ENCODE measurements at places on chromosomes 7 and 10.

GRCh38 chr10:48450741-48451466, 144.4 kb downstream of the MAPK8 start:
- DNase-seq: no peak

DNA sequence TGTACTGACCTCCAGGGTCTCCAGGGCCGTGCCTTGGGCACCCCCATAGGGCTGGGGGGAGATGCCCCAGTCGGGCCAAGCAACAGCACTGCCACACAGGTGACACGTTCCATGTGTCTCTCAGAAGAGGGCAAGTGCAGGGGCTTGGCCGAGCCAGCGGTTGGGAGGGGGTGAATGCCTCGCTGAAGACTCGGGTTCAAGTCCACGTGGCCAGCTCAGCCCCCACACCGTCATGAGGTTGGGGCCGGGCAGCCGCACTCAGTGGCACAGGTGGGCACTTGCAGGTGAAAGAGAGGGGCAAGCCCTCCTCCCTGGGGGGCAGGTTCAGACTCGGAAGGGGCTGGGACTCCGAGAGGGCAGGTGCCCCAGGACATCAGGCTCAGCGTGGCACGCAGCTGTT, 153.8 kb downstream of the MAD1L1 start:
- DNase-seq: no peak

DNA sequence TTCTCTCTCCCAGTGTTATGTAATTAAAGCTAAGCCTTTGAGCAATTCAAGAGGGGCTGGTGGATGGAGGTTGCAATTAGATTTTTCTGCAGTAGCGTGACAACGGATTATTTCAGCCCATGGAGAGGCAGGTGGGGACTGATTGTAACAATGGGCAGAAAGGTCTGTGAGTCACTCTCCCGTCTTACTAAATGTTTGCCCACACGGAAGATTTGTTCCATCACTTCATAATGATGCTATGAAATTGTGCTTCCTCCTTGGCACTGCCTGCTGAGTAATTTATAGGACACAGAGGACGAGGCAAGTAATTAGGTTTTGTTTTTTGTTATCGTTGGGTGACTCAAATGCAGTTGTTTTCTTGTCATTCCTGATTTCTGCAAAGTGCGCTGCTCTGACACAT, 594.5 kb upstream of the DPP6 start:
- no peak for DNase-seq

GRCh38 chr10:42972946-42973345, 103.9 kb upstream of the RET start:
- DNase-seq: no peak

- DNase-seq: no peak
These were observed 367.7 kb downstream of the PHF14 start for GRCh38 chr7:11341285-11341944.

DNA sequence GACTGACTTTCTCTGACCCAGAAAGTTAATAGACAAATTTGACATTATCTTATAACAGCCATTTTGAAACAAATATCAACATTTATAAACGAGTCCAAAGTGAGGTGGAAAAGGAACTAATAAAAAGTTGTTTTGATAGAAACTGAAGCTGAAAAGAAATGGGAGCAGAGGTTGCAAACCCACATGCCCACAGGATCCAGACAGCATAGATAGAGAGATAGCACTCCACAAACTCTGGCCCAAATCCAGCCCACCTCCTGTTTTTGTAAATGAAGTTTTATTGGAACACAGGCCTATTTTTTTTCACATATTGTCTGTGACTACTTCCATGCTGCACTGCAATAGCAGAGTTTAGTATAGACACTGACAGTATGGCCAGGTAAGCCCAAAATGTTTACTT, 171.9 kb downstream of the PRKG1 start:
- no peak for DNase-seq

GRCh38 chr10:23914641-23915040, 294.3 kb upstream of the KIAA1217 start:
- DNase-seq: no peak

DNA sequence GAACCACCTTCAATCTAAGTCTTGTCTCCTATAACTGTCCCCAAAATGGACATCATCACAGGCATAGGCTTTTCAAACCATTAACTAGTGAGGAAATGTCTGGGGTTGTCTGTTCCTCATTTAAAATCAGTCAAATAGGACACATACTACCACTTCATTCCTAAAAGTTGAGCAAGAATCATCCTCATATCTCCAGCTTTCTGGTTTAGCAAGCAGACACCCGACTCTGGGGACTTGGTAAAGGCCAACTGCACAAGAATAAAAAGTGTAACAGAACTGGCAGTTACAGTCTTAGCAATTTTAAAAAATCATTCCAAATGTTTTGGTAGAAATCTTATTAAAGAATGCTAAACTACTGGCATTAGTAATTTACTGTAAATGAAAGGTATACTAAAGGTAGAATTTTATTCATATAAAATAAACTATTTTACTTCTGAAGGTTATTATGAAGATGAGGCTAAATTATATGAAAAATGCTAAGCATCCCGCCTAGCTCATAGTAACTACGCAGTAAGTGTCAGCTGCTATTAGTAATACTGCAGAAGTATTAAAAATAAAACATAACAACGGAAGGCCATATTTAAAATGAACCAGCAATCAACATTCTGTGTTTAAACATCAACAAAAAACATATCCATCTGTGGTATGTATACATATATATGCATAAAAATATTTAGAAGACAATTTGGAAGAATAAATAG, 60.8 kb downstream of the ZNF438 start:
- DNase-seq: no peak

DNA sequence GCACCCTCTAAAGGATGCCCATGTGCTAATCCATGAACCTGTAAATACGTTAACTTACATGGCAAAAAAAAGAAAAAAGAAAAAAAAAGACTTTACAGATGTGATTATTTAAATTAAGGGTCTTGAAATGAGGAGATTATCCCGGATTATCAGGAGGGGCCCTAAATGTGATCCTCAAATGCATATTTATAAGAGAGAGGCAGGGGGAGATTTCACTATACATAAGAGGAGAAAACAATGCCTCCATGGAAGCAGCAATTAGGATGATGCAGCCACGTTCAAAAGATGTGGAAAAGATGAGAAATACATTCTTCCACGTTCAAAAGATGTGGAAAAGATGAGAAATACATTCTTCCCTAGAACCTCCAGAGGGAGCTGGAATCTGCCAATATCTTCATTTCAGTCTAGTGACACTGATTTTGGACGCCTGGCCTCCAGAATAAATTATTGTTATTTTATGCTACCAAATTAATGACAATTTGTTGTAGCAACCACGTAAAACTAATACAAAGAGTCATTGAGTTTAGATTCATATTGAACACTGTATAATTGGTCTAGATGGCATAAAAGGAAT, 328.4 kb upstream of the GNAI1 start:
- no peak for DNase-seq

- DNase-seq: no peak
These were observed 28.0 kb upstream of the NDST2 start for GRCh38 chr10:73839276-73839966.

GRCh38 chr7:119175911-119176627, 951.6 kb downstream of the ANKRD7 start:
- DNase-seq: peak; percentile 8

DNA sequence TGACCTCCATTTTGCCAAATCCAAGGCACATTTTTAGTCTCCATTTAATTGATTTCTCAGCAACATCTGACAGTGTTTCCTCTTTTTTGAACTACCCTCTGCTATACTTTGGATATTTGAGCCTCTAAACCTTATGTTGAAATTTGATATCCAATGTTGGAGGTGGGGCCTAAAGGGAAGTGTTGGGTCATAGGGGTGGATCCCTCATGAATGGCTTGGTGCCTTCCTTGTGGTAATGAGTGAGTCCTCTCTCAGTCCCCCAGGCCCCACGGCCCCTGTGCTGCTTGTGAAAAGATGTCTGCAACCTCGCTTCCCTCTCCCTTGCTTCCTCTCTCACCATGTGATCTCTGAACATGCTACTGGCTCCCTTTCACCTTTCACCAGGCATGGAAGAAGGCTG, 96.8 kb upstream of the DGKB start:
- DNase-seq: no peak

DNA sequence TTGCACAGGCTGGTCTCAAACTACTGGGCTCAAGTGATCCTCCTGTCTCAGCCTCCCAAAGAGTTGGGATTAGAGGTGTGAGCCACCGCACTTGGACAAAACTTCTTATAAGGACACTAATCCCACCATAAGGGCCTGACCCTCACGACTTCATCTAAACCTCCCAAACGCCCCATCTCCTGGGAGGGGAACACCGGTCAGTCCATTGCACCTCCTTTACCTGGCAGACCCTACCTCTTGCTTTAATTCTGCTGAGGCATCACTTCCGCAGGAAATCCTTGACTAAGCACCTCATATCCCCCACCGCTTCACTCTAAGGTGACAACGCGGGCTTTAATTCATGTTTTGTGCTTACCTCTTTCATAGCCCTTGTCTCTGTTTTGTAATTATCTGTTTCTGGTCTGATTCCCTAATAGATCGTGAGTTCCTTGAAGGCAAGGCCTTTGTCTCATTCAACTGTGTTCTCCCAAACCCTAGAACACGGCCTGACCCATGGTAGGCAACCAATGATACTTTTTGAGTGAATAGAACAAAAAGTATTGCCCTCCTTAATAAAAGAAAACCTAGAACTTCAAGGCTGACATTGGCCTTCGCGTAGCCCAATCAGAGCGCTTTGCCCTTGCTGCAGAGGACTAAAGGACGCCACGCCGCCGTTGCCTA, 481 bp upstream of the ZNF862 start:
- DNase-seq: peak; percentile 61

- no peak for DNase-seq
These were observed 1.8 kb downstream of the PFKFB3 start for GRCh38 chr10:6204341-6205191.

- no peak for DNase-seq
These were observed 59.6 kb downstream of the BLNK start for GRCh38 chr10:96211764-96212163.

DNA sequence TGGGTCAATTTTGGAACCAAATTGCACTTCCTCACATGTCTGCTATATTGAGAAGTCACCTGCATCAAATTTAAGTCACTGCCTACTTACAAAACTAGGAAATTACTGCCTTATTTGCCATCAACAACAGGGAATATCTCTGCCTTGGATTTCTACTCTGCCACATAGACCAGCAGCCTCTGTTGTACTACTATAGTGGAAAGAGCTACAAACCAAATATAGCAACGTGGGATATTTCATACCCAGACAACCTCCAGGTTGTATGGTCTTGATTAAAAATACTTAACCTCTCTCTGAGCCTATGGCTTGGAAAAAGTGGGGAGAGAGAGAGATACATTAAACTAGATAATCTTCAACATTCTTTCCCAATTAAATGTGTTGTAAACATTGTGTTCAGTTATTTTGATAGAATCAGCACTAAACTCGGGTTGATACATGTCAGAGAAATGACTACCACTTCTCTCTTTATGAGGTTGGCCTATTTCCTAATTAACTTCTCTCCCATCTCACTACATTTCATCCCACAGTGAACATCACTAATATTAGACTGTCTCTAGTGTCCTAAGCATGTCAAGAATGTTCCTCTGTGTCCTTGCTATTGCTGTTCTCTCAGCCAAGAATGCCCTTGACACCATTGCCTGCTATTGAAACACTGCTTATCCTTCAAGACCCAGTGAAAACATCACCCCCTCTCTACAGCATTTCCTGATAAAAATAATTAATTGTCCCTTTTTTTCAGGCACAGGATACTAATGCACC, 421.2 kb downstream of the IPMK start:
- DNase-seq: no peak

DNA sequence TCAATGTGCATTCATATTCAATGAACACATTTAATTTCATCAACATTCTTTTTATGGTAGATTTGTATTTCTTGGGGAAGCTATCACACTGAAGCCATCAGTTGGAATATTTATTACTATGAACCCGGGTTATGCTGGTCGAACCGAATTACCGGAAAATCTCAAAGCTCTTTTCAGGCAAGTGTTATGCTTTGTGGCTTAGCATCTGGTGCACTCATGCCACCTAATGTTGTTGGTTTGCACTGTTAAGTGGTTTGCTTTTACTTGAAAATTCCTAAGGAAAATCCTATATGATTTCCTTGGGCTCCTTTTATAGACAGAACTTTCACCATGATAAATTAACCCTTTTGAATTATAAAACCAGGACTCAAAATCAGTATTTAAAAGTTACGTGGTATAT, 147.9 kb downstream of the DNAH11 start:
- no peak for DNase-seq

DNA sequence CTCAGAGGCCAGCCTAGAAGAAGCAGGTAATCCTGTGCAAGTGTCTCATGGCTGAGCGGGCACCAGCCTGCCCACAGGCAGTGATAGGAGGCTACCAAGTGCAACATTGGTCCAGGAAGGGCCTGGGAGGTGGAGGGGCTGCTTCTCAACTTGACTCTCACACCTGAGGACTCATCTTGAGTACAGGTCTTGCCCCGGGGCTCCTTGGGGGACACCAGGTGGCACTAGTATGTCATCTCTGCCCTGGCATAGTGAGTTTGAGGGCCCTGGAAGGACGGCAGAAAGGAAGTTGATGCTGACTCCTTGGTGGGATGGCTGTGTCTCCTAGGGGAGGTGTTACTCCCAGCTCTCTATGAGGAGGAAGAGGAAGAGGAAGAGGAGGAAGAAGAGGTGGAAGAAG, 2.3 kb downstream of the CCDC136 start:
- DNase-seq: no peak

GRCh38 chr7:1028044-1028770, 16.1 kb upstream of the GPR146 start:
- DNase-seq: peak; percentile 81

GRCh38 chr7:28497009-28497408, 84.7 kb downstream of the CREB5 start:
- DNase-seq: no peak

DNA sequence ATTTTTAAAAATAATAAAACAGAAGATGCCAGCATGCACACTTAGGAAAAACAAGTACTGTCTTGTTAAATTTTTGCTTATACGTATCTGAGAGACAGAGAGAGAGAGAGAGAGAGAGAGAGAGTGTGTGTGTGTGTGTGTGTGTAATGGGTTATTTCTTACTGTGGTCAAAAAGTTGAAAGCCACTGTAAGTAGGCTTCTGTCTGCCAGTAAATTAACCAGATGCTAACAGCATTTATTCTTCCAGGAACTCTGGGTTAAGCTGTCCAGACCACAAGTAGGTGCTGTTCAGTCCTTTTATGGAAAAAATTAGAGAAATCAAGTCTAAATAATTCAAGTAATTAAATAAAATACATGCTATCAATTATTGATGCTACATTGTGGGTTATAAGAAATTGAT, 39.7 kb downstream of the RNF32 start:
- DNase-seq: no peak

DNA sequence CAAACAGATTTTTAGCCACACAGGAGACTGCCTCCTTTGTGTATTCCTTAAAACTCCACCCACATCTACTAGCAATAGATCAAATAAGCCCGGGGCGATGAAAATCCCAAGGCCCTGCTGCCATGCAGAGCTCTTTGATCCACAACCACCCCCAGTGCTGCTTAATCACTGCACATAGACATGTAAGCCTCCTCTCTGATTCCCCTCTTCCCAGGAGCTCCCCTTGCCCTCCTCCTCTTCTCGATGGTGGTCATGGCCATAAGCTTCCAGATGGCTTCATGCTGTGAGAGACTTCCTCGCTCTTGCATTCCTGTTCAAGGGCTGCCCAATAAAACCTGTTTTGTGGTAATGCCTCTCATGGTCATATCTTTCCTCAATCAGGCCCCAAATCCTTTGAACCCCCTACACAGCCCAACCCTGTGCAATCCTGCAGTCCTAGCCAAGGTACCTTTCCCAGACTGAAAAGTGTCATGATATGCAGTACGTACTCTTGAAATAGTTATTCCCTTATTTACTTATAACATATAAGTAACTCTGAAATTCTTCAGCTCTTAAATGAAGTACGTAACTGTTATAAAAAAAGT, 158.5 kb downstream of the CACNA2D1 start:
- no peak for DNase-seq

- no peak for DNase-seq
These were observed 573.5 kb downstream of the KIF20B start for GRCh38 chr10:90274721-90275468.
